ENCODE measurements at places on chromosomes 6 and 20. TPM values are rescaled to one million over a fixed set of nuclear protein-coding genes. Genes with fewer than 3 reads are reported as not detected.
A peak's percentile ranks its signal among the peaks of the same experiment; 100 is the strongest.

DNA sequence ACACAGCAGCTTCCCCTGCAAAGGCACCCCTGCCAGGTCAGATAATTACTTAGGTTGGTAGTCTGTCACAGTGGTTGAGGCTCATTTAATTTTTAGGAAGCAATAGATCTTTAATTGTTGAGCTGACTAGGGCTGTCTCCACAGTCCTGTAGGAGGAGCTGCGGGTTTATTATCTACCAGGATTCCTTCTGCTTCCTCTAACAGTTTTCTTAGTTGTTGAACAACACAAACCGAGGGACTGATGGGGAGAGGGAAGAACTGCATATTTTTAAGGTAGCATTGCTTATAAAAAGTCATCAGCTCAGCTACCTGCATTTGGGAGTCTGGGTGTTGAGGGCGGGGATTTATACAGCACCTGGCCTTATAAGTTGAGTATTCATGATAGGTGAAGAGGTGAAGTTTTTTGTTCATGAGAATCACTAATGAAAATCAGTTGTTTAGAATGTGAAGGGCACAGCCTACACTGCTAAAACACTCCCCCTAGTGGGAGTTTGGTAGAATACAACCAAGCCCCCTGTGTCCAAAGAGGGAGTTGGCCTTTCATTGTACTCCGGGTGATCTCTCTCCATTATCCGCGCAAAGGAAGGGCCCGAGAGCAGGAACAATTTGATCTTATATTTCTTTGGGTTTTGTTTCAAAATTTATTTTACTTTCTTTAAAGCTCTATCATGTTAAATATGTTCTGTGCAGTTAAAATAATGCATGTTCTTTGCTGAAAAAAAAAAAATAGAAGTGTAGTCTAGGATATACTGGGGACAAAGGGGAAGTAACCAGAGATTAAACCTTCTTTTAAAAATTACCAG lies 69.6 kb downstream of the SSR1 start:
- no peaks in the 10 kb centered on the region for H3K27me3 ChIP-seq
- H3K27ac ChIP-seq = peak overlapping the region; percentile 73
- no peak for DNase-seq
- peaks cover 31% of the 10 kb centered on the region for H3K4me1 ChIP-seq
- H3K36me3 ChIP-seq = peaks cover 6% of the 10 kb centered on the region
- H3K4me3 ChIP-seq = no peak overlapping the region

- H3K27me3 ChIP-seq = no peaks in the 10 kb centered on the region
- no peak overlapping the region for H3K27ac ChIP-seq
- peaks cover 5% of the 10 kb centered on the region for H3K4me1 ChIP-seq
- H3K36me3 ChIP-seq = peaks cover 31% of the 10 kb centered on the region
- DNase-seq = no peak
Observed at GRCh38 chr6:7401075-7401474, 11.5 kb downstream of the RIOK1 start.

- no peak overlapping the region for H3K4me3 ChIP-seq
- H3K27ac ChIP-seq = no peak overlapping the region
- DNase-seq = no peak
- H3K4me1 ChIP-seq = peaks cover 19% of the 10 kb centered on the region
- H3K27me3 ChIP-seq = no peaks in the 10 kb centered on the region
- H3K36me3 ChIP-seq = no peaks in the 10 kb centered on the region
Observed at GRCh38 chr6:2183246-2183645, 62.2 kb downstream of the GMDS start.

GRCh38 chr6:57302477-57302876 lies 15.0 kb upstream of the PRIM2 start:
- H3K27ac ChIP-seq = no peak overlapping the region
- DNase-seq = no peak
- no peaks in the 10 kb centered on the region for H3K27me3 ChIP-seq
- no peaks in the 10 kb centered on the region for H3K36me3 ChIP-seq
- no peak overlapping the region for H3K4me3 ChIP-seq

DNA sequence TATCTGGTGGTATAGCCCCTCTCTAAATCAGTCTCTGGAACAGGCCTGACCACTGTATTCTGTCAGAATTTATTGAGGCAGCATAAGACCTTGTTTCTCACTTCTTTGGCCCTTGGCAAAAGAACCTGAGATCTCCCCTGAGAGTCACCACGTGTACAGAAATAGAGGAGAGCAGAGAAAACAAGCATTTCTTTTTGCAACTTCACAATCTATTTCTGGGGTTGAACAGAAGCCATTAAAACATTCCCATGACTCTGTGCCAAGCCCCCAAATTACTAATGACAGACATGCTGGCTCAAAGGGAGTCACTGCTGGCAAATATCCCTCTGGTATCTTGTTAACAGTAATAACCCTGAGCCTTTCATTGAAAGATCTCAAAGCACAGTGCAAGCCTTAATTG lies 395.3 kb downstream of the MAFB start:
- H3K4me3 ChIP-seq = no peak overlapping the region
- peaks cover 30% of the 10 kb centered on the region for H3K4me1 ChIP-seq
- H3K27ac ChIP-seq = peak overlapping the region; percentile 60
- H3K27me3 ChIP-seq = no peaks in the 10 kb centered on the region
- H3K36me3 ChIP-seq = no peaks in the 10 kb centered on the region
- DNase-seq = no peak

DNA sequence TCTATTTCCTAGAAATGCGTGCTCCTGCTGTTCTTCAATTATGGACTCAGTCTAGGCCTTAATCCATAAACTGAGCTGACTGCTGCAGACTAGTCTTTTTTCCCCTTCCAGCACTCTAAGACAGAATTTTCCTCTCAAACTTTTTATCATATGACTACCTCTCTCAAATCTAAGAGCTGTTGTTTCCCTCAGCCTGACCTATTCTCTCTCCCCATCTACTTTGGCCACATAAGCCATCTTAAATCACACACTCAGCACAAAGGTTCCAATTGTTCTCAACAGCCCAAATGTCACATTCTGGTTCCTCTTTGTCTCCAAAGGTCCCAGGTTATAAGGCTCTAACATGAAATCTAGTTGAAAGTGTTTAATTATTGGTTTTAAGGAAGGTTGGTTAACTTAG lies 85.2 kb downstream of the PRSS35 start:
- peaks cover 15% of the 10 kb centered on the region for H3K27me3 ChIP-seq
- no peak overlapping the region for H3K27ac ChIP-seq
- no peak overlapping the region for H3K4me3 ChIP-seq
- no peak for DNase-seq
- H3K4me1 ChIP-seq = no peaks in the 10 kb centered on the region

GRCh38 chr20:2800521-2801285 lies at the start of gene CPXM1:
Gene CPXM1 (minus strand): TSS chr20:2800627. CDS start chr20:2800572, 55 bp downstream.
- H3K27ac ChIP-seq = peak within 1 kb of the TSS; percentile 12
- H3K4me1 ChIP-seq = peaks cover 16% of the 10 kb centered on the region
- no peak for DNase-seq
- peak within 1 kb of the TSS; percentile 87 for H3K4me3 ChIP-seq

GRCh38 chr20:9966966-9967365 lies 67.8 kb upstream of the ANKEF1 start:
- H3K27me3 ChIP-seq = peaks cover 13% of the 10 kb centered on the region
- H3K27ac ChIP-seq = no peak overlapping the region
- DNase-seq = no peak
- H3K4me3 ChIP-seq = no peak overlapping the region
- H3K4me1 ChIP-seq = no peaks in the 10 kb centered on the region

DNA sequence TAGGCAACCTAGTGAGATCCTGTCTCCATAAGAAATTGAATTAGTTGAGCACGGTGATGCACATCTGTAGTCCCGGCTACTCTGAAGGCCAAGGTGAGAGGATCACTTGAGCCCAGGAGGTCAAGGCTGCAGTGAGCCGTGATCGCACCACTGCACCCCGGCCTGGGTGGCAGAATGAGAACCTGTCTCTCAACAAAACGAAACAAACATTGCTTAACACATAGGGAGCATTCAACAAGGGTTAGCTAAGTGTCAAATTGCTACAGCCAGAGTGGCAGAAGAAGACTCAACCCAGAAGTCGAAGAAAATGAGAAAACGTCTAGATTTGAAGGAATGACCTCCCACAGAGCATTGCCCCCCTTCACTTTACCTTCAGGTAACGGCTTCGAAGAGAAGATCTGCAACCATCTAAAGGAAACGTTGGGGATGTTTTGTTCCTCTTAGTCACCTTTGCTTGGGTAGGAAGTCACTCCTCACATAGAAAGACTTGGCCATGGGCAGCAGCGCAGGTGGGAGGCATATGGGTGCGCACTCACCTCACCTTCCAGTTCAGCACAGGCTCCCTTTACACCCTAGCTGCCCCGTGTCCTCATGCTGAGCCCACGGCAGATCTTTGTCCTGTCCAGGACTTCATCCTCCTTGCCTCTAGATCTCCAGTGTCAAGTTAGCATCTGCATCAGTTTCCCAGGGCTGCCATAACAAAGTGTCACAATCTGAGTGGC lies 63.7 kb upstream of the SHLD1 start:
- no peaks in the 10 kb centered on the region for H3K4me1 ChIP-seq
- peaks cover 3% of the 10 kb centered on the region for H3K27me3 ChIP-seq
- H3K36me3 ChIP-seq = no peaks in the 10 kb centered on the region

DNA sequence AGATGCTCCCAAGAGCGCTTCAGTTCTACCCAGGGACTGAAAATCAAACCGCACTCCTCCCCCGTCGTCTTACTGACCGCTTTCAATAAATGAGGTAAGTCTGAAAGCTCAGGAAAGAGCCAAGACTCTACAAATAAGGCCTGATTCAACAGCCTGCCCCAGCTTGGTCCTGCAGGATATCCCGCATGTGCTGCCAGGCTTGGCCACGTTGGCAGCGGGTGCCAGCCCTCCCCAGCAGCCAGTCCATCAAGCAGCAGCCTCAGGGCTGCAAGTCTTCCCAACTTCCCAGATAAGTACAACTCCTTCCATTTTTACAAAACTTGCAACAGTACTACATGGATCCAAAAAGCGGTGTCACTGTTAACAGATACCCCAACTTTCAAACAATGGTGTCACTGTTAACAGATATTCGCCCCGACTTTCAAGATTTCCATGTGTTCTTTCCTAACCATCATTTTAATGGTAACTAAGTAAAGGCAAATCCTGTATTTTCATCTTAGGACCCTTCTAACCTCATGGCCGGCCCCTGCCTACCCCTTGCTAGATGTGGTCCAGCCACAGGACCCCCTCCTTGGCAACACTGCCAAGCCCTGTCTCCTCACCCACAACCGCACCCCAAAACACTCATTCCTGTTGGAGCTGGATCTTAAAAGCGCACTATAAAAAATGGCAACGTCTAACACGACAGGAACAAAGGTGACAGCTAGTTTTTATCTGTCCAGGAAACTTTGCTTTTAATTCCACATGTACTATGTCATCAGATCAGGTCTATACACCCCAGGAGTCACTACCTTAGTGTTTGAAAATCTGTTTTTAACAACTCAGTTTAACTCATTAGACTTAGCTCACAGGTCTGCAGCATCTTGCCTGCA lies 28.0 kb downstream of the DIDO1 start:
- H3K27me3 ChIP-seq = no peaks in the 10 kb centered on the region
- H3K27ac ChIP-seq = no peak overlapping the region
- peaks cover 4% of the 10 kb centered on the region for H3K4me1 ChIP-seq
- no peak overlapping the region for H3K4me3 ChIP-seq

- DNase-seq = no peak
- no peak overlapping the region for H3K27ac ChIP-seq
- H3K4me1 ChIP-seq = peaks cover 6% of the 10 kb centered on the region
- H3K4me3 ChIP-seq = no peak overlapping the region
Observed at GRCh38 chr6:154522576-154522975, 12.1 kb upstream of the CNKSR3 start.

- no peaks in the 10 kb centered on the region for H3K36me3 ChIP-seq
- H3K27me3 ChIP-seq = no peaks in the 10 kb centered on the region
- H3K4me3 ChIP-seq = no peak overlapping the region
- DNase-seq = no peak
Observed at GRCh38 chr6:12280458-12280857, 9.7 kb upstream of the EDN1 start.

DNA sequence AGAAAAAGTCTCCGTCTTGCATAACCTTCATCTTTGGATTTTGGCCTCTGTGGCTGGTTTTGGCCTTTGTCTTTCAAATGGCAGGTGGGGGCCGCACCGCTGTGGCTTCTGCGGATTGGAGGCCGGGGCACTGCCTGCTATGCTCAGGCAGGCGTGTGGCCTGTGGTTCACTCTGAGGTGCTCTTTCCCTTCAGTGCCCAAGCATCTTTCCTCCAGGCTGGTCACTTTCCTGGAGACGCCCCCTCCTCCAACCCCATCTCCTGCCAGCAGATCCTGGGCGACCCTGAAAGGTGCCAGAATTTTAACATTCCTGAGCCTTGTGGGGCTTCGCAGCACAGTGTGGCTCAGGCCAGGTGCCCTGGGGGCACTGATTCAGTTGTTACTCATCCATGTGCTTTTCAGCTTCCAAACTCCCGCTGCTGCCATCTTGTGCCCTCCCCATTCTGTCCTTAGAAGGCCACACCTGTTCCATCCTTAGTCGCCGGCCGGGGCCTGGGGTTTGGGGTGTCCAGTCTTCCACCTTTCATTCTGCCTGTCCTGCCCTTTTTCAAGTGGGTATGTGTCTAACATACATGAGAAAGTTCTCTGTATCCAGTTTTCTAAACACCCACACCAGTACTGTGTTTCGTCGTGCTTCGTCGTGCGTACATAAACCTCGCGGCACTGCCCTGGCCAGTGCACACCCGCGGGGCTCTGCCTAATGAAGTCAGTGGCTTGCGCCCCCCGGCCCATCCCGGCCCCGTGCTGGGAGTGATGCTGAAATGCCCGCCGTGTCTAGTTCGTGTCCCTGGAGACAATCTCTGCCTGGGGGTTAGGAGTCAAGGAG lies 12.1 kb downstream of the SS18L1 start:
- H3K36me3 ChIP-seq = peaks cover 8% of the 10 kb centered on the region
- H3K27ac ChIP-seq = peak overlapping the region; percentile 22
- no peaks in the 10 kb centered on the region for H3K27me3 ChIP-seq
- peaks cover 25% of the 10 kb centered on the region for H3K4me1 ChIP-seq
- H3K4me3 ChIP-seq = no peak overlapping the region

- H3K4me1 ChIP-seq = peaks cover 11% of the 10 kb centered on the region
- no peak for DNase-seq
- no peak overlapping the region for H3K4me3 ChIP-seq
- no peaks in the 10 kb centered on the region for H3K36me3 ChIP-seq
- no peak overlapping the region for H3K27ac ChIP-seq
- no peaks in the 10 kb centered on the region for H3K27me3 ChIP-seq
Observed at GRCh38 chr6:21037453-21037852, 503.2 kb downstream of the CDKAL1 start.

- H3K4me1 ChIP-seq = peaks cover 8% of the 10 kb centered on the region
- no peaks in the 10 kb centered on the region for H3K36me3 ChIP-seq
- no peak for DNase-seq
- H3K27me3 ChIP-seq = no peaks in the 10 kb centered on the region
Observed at GRCh38 chr6:157614026-157614568, 208.9 kb upstream of the SNX9 start.

DNA sequence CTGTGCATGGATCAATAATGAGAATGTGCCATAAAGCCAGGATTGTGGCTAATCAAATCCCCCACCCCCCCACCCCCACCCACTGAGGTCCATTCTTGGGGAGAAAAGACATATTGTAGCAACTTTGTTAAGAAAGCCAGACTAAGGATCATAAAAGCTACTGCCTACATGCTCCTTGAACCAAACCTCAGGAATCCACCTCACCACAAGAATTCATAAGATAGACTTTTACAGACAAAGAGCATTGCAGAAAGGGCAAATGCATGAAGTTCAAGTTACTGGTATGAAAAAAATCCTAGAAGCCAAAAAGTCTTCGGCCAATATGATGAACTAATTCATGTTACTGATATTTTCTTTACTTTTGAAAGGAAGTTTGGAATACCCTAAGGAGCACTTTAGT lies 187.9 kb upstream of the ARID1B start:
- H3K4me1 ChIP-seq = peaks cover 24% of the 10 kb centered on the region
- H3K27ac ChIP-seq = no peak overlapping the region
- H3K4me3 ChIP-seq = no peak overlapping the region
- H3K27me3 ChIP-seq = peaks cover 9% of the 10 kb centered on the region
- peaks cover 1% of the 10 kb centered on the region for H3K36me3 ChIP-seq

The C6orf141 gene
- not detected for total RNA-seq

The PDE10A gene
- 10.4 TPM for total RNA-seq

The TFAP2C gene
- 36.2 TPM for total RNA-seq

The NOX3 gene
- total RNA-seq = not detected

Measured in chondrocyte (in vitro differentiated cells).